Activated effector memory CD4-positive, alpha-beta T cell treated with Interleukin-2 at 50 U/mL for 16 hours (primary cell): ENCODE measurements at places on chromosomes 3 and 15.

DNA sequence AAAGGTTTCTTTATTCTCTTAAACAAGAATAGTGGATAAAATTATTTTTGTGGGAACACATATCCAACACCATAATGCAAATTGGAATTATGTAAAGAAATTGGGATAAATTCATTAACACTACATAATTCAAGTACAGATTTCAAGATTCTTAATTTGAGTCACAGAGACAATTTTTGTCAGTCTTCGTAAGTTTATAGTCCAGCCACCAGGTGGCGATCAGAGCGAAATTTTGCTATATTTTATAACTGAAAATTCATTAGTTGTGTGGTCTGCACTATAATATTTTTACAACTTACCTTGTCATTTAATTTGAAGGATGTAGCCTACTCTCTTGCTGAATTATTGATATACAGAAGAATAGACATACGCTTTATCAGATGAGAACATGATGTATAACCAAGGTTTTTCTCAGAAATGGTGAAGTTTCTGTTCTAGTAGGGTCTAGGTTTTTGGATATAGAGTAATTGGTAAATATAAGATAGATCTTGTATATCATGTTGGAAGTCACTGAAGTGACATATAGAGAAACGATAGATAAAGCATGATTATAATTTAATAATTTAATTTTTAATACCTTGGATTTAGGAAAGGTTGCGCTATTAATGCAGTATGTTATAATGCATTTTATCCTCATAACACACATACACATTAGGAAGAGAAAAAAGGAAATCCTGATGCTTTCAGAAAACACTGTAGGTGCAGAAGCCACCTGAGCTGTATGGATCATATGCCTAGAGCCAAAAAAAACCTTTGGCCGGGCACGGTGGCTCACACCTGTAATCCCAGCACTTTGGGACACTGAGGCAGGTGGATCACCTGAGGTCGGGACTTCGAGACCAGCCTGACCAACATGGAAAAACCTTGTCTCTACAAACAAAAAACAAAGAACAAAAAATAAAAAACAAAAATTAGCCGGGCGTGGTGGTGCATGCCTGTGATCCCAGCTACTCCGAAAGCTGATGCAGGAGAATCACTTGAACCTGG lies 31.7 kb downstream of the PLSCR4 start:
- no peak for DNase-seq

- no peak for DNase-seq
Observed at GRCh38 chr3:159080821-159081220, 279.0 kb downstream of the MFSD1 start.

- DNase-seq = no peak
Observed at GRCh38 chr15:26867200-26868007, 542 bp downstream of the GABRA5 start.

- DNase-seq = no peak
Observed at GRCh38 chr3:127167315-127168043, 25.5 kb upstream of the PRR23E start.

- no peak for DNase-seq
Observed at GRCh38 chr15:65333856-65334255, 29.4 kb downstream of the RNU5B-1 start.

DNA sequence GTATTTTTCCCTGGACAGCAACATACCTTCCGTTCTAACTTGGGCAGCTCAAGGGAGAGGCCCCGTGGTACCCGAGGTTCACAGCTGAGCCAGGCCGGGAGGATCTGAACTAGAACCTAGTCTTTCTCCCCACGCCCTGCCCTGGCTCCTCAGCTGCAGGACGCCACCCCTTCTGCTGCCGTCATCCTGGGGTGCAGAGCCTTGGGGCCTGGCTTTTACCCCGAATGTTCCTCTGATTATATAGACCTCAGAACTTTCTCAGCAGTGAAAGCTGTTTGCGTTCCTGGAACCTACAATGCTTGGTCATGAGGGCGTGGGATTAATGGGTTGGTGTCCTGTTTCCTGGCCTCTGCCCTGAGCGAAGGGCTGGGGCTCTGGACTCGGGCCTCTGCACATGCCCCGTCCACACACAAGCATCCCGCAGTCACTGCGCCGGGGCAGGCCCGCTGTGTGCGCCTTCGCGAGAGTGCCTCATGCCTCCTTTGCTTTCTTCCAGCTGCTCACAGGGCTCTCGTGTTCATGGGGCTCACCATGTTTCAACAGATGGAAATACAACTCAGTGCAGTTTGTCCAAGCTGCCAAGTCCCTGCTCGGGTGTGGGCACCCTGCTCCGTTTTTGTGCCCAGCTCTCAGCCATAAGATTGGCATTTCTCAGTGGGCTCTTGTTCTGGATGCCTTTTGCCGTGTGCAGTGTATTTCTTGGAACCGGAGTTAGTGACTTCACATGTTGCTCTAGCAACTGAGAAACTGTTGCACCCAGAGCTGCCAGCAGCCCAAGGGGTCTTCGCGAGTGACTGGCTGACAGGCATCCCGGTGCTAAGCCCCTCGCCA lies 20.4 kb downstream of the SYNM start:
- DNase-seq = no peak

GRCh38 chr3:194745422-194746184 lies 59.9 kb downstream of the FAM43A start:
- no peak for DNase-seq

DNA sequence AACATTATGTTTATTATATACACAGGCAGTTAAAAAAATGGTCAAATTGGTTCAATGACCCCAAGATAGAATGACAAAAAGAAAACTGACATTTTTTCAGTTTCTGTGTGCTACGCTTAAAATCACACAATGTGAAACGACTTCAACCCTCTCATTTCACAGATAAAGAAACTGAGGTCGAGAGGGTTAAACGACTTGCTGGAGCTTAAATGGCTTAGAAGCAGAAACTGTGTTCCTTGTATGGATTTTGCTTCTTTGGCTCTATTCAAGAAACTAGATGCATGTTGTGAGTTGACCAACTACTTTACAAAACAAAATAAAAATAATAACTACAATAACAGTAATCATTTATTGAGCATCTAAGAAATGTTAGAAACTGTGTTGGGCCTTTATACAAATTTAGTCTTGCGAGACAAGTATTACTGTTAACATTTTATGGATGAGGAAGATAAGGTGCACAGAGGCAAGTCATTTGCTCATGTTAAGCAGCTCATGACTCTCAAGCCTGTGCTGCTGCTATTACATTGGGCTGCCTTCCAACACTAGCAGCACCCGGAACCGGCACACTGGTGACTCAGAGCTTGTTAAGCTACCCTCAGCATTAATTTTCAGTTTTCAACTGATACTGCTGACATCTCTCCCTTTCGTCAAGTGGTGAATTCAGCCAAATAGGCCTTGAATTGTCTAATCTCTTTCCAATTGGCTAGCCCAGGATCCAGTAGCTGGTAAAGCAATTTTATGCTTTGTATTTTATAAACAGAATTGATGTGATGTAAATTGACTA lies 487.6 kb downstream of the NAALADL2 start:
- no peak for DNase-seq

- DNase-seq = no peak
Observed at GRCh38 chr15:76199106-76200082, 111.9 kb downstream of the ETFA start.

DNA sequence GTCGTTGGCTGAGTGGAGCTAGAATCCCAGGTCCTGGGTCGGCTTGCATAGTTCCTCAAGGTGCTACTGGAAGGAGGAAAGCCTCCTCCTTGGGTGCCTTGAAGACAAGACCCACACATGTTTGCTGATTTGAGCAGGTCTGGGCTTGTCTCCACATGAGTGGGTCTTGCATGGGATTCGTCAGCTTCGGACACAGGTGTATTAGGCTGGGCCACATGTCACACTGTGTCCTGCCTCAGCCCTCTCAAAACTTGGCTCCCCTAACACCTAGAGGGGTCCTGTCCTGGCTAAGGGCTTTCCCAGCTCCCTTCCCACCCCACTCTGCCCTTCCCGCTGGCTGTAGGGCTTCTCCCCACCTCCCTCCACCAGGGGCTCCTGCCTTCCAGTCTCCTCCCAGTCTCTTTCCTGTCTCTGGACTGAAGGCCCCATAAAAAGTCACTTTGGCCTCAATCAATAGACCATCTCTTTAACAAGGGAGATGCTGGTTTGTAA lies 73.0 kb upstream of the ADPGK start:
- DNase-seq = no peak

DNA sequence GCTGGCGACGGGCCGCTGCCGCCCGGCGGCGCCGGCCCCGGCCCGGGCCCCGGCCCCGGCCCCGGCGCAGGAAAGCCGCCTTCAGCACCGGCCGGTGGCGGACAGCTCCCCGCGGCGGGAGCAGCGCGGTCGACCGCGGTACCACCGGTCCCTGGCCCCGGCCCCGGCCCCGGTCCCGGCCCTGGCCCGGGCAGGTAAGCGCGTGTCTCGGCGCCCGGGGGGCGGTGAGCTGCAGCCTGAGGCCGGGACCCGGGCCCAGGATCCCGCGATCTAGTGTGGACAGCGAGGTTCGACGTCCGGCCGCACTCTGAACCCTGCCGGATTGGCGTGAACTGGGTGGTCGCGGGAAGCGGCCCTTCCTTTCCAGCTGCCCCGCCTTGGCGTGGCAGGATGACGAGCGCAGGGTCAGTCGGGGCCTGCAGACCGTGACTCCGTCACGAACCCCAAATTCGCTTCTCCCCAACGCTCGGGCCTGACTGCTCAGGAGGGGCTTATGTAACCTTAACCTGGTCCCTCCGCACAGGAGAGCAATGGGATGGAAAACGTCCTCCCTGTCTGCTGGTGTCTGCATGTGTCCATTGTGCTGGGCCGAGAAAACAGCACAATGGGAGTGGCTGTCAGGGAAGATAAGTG lies 472 bp downstream of the BSN start:
- no peak for DNase-seq

- DNase-seq = no peak
Observed at GRCh38 chr3:195613468-195614069, 29.8 kb upstream of the APOD start.

- no peak for DNase-seq
Observed at GRCh38 chr15:25240461-25241021, 198.3 kb downstream of the UBE3A start.

DNA sequence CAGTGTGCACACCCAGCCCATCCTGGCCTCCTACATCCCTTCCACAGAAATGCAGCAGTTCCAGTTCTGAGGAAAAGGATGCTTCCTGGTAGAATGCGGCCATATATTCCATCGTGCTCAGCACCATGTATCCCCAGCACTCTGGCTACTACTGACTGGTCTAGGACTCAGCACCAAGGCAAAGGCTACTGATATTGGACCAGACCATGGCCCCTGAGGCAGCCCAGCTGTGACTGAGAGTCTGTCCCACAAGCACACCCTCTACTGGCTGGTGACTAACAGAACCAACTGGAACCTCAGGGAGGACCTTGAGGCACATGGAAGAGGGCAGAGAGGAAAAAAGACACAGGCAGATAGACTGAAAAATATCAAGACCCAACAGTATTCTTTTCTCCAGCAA lies 30.0 kb downstream of the TARS3 start:
- no peak for DNase-seq

DNA sequence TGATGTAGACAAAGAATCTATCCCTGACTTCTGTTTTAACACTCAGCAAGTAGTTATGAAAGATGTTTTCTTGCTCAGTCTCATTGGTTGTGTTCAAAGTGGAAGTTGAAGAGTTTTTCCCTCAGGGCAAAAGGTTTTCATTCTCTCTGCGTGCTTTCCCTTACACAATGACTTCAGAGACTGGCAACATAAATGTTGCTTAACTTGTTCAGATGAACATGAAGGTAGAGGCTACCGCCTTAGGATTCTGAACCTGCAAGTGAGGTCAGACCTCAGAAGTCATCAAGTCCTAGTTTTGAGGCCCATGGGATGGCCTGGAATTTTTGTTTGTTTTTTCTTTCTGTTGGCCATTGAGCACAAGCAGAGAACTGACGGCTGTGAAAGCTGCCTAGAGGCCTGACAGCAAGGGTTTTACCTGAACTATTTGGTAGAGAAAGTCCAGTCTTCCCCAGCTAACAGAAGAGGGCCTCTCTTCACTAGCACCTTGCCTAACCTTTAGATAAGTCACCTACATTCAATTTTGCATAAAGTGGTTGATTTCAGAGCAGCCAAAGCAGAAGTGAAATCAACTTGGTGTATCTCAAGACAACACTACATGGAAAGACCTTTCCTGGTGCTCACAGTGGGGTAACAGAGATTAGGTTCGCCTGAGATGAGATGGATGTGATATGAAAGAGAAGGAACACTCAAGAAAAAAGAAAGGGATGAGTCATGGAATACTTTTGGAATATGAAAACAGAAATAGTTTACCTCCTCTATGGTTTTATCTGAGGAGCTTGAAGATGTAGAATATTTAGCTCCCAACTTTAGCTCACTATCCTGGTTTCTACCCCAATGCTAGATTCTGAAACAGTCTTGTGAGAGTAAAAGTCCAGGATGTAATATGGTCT lies 53.6 kb upstream of the AP4E1 start:
- no peak for DNase-seq

DNA sequence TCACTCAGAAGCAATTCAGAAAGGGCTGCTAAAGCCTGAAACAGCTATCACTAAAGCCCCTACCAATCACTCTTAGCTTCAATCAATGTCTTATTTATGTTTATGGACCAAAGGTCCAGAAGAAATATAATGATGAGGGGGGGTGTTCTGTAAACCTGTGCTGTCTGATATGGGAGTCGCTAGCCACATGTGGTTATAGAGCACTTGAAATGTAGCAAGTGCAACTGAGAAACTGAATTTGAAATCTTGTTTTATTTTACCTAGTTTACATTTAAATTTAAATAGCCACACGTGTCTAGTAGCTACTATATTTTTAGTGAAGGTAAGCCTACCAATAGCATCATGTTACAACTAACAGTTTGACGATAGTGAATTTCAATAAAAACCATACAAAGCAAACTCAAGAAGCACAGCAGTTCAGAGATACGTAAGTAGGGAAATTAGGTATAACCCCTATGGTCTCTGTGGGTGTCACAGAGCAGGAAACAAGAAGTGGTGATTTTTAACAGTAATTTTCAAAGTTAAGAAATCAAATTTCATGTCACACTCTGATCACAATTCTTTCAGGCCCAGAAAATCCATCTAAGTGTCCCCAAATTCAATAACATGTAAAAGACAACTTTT lies 3.6 kb downstream of the POU1F1 start:
- DNase-seq = no peak

DNA sequence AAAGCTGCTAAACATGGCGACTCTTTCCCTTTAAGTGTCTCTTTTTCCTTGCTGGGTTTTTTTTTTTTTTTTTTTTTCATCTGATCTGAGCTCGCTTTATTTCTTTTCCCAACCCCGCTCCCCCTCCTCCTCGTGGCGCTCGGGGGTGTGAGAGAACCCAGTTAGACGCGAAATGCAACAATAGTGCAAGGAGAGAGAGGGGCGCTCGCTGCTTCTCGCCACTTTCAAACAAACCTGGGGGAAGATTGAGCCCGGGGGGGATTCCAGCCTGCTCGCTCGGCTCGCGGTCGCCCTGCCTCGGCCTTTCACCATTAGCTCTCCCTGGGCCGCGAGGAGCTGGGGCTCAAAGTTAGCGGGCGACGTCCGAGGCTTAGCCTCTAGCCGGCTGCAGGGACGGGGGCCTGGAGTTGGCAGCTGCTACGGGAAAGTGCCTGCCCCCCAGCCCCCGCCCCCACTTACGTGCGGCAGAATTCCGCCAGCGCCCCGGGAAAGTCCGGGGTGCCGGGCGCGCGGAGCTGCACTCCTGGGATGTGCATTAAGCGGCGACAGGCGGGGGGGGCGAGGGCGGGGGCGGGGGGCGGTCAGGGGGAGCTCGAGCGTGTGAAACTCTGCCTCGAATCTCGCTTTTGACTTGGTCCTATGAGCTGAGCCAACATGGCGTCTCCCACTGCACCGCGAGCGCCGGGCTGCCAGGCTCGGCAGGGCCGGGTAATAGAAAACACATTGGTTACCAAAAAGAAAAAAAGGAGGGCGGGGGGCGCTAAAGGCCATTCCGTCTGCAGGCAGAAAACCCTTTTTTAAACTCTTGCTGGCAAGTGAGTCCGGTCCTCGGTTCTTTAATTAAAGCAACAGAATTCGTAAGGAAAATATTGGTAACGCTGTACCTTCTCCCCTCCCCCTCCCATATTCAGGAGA lies 10.4 kb downstream of the NR2F2 start:
- no peak for DNase-seq
